Stimulated activated CD8-positive, alpha-beta memory T cell treated with anti-CD3 and anti-CD28 coated beads, Interleukin-7, amount 100 ng/mL, for 1 hour (primary cell): ENCODE measurements at places on chromosomes 5 and 9.

DNA sequence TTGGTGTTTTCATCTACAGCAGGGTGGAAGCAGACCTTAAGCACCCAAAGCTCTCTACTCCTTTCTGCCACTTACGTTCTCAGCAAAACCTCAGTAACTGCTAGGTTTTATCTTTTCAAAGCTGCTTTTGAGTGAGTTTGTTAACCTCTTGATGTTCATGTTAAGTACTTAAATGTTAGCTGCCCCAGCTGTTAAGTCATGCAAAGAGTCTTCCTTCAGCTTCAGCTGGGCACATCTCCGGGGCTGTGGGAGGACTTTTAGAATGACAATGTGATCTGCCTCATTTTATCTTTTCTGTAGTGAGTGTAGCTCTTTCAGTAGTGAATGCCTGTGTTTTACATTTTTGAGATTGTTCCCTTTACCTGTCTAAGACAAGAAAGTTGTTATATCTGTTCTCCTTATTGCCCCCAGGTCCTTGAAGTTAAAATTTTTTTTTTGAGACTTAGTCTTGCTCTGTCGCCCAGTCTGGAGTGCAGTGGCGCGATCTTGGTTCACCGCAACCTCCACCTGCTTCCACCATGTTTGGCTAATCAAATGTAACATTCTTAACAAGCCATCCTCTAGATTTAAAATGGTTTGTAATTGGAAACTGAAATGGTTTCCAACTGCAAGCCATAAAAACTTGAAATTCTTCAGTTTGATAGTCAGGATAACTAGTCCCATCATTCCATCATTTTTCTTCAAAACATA is 19.6 kb downstream of the KDM4C start:
- no peak for DNase-seq

GRCh38 chr5:87029951-87030350 is 237.7 kb upstream of the RASA1 start:
- DNase-seq = no peak

- DNase-seq = no peak
These were observed 136.1 kb upstream of the DMAC1 start for GRCh38 chr9:7935681-7936080.

DNA sequence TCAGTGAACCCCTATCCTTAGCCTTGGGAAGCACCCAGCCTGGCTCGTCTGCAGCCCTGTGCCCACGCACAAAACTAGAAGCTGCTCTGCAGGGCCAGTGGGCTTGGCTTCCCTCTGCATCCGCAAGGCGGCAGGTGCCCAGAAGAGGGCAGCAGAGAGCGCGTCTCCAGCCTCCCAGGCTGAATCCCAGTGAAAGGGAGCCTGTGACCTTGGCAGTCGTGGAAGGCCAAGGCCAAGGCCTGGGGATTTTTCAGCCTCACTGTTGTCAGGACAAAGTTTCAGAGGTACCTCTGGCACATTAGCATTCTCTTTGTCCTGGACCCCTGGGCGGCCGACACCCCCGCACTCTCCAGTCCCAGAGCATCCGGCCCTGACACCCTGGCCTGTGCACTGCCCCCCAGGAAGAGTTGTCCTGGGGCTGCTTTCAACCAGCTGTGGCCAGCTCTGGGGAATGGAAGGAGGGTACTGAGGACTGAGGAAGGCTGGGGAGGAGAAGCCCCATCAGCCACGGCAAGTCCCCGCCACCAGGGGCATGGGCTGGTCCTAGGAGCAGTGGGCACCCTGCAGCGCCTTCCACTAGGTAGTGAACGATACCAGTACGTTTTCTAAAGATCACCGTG is 63.6 kb upstream of the IL17B start:
- DNase-seq = peak; percentile 65

GRCh38 chr9:71329873-71330272 is 208.5 kb upstream of the TRPM3 start:
- no peak for DNase-seq

GRCh38 chr9:105975886-105976645 is 281.7 kb downstream of the TMEM38B start:
- no peak for DNase-seq

- DNase-seq = no peak
These were observed 19.8 kb downstream of the BRD3 start for GRCh38 chr9:134047868-134048581.

- no peak for DNase-seq
These were observed 20.5 kb downstream of the GFI1B start for GRCh38 chr9:132998831-132999635.

DNA sequence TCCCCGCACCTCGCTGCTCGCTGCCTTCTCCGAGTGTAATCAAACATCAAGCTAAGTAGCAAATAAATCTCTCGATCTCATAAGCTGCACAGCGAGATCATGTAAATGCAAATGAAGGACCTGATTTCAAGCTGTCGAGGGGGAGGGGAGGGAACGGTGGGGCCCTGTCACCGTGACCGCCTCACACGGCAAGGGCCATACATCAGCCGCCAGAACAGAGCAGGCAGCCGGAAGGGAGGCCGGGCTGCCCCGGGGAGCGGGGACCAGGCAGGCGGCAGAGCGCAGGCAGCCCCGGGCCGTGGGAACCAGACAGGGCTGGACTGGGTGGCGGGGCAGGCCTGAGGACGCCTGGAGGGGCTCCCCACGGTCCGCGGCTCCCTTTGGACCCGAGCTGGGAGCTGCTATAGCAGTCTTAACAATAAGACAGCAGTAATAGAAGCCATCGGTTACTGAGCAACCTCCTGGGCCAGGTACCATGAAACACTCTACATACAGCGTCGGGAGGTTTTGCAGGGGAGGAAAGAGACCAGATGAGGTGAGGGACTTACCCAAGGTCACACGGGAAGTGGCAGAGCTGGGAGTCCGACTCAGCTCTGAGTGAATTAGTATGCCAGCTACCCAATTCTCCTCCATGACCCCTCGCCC is 76.8 kb downstream of the CFAP77 start:
- peak; percentile 3 for DNase-seq

GRCh38 chr5:73823508-73823925 is 197.5 kb downstream of the ARHGEF28 start:
- no peak for DNase-seq

DNA sequence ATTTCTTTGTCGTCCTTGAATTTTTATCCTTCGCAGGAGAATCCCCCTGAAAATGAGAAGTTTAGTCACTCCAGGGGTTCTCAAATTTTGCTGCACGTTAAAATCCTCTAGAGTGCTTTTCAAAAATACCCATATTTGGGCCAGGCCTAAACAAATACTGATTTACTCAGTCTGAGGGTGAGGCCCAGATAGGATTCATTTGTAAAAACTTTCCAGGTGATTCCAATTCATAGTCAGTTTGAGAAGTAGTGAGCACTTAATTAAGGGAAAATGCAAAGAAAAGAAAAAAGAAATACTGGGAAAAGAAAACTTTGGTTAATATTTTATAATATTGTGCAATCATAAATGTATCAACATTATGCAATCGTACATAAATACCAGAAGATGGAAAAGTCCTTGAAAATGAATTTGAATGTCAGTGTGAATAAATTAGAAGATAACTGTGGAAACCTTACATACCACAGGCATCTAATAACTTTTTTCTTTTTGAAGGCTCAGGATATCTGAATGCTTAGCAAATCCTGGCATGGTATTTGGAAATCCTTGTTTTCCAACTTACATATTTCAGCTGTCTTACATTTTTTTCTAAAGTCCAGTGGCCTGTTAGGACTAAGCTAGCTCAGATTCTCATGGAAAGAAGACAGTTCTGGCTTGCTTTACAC is 116.5 kb upstream of the DAPK1 start:
- no peak for DNase-seq

DNA sequence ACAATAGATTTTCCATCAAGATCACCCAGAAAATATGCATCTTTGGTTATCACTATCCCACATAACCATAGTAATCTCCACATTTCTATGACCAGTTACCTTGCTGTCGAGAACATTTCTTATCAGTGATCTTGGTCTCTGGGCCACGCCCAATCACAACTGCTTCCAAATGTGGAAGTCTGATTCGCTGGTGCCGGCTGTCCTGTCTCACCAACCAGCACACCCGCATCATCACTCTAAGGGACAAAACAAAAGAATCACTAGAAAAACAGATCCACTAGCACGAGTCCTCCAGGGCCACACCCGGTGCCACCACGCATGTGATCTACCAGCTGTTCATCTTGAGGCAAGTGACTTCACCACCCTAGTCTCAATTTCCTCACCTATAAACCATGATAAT is 11.8 kb downstream of the APTX start:
- no peak for DNase-seq

- no peak for DNase-seq
These were observed 42.6 kb upstream of the RNF38 start for GRCh38 chr9:36442710-36443109.

- DNase-seq = no peak
These were observed 99.7 kb downstream of the PLCXD3 start for GRCh38 chr5:41410737-41411136.

GRCh38 chr5:96064877-96065276 is 103.2 kb upstream of the ELL2 start:
- no peak for DNase-seq

DNA sequence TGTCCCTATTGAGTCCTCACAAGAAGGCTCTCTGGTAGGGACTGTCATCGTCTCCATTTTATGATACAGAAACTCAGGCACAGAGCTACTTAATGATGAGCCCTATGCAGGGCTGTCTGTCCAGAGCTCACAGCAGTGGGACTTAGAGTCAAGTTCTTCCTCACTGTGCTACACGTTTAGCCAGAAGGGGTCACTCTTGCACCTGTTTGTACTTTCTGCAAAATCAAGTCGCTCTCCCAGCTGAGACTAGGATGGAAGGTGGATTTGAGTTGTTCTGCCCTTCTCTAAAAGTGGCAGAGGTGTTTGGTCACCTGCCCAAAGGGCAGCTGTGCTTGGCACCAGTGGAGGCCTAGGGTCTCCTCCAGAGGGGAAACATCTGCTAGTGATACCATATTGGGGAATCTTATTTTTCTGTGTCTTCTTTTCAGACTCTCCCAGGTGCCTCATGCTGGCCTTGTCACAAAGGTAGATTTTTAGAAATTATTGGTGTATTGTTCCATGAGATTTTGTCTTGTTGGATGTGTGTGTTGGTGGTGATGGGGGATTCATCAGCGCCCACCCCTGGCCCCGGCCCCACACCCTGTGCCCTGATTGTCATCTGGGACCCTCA is 104.2 kb downstream of the PPARGC1B start:
- DNase-seq = peak; percentile 5

GRCh38 chr9:12785260-12785770 is 10.5 kb downstream of the LURAP1L start:
- DNase-seq = no peak

- no peak for DNase-seq
These were observed 29.1 kb downstream of the TRIO start for GRCh38 chr5:14172149-14172795.

- DNase-seq = no peak
These were observed 56.9 kb downstream of the PDE6A start for GRCh38 chr5:149887622-149888183.

DNA sequence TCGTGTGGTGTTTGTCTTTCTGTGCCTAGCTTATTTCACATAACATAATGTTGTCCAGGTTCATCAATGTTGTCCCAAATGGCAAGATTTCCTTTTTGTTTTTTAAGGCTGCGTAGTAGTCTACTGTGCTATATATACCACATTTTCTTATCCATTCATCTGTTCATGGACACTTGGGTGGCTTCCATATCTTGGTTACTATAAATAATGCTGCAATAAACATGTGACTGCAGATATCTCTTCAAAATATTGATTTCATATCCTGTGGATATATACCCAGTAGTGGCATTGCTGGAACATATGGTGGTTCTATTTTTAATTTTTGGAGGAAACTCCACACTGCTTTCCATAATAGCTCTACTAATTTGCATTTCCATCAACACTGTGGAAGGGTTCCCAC is 25.5 kb upstream of the CCNH start:
- DNase-seq = no peak

GRCh38 chr5:36878392-36879082 is 2.0 kb downstream of the NIPBL start:
- DNase-seq = no peak

- no peak for DNase-seq
These were observed 29.2 kb downstream of the MAT2B start for GRCh38 chr5:163534492-163535094.

DNA sequence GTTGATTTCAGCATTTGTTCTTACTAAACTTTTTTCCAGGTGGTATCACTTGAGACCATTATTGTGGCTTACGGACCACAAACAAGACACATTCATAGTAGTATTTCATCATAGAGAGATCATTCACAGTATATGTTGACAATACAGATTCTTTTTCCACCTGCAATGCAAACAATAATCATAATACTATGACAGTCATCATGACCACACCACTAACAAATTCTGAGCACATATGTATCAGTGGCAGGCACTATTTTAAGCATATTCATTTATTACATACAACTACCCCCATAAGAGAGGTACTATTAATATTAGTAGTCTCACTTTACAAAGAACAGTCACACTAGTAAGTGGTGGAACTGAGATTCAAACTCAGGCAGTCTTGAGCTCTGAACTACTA is 31.0 kb upstream of the C9orf40 start:
- DNase-seq = no peak

DNA sequence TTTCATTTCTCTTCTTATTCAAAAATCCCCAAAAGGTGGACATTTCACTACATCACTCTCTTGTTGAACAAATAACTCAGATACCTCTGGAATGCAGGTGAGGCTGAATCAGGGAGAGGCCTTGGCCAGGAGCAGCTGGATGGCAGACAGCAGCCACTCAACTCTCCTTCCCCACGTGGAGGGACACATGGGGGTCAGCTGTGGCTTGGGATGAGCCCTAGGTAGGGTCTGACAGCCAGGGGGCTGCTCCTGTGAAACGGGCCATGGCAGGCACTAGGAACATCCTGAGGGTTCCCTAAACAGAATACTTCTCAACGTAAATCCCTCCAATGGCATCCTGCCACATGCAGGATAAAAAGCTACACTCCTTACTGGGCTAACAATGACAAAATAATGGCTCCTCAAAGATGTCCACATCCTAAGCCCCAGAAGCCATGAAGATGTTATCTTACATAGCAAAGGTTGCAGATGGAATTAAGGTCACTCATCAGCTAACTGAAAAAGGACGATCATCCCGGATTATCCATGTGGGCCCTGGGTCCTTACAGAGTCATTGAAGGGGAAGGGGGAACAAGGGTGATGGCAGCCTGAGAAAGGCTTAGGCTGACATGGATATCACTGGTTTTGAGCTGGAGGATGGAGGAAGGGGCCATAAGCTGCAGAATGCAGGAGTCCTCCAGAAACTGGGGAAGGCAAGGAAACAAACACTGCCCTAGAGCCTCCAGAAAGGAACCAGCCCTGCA is 31.4 kb upstream of the S1PR3 start:
- no peak for DNase-seq

GRCh38 chr9:130805510-130806326 is 29.3 kb upstream of the ABL1 start:
- DNase-seq = no peak
